Esophagus muscularis mucosa (tissue), 4 donors: ENCODE measurements at places on chromosomes 3 and 15. TPM values are rescaled to one million over a fixed set of nuclear protein-coding genes. Genes with fewer than 3 reads are reported as not detected.
A peak's percentile ranks its signal among the peaks of the same experiment; 100 is the strongest.

AMOTL2 gene
- 111 TPM for total RNA-seq

C15orf62 gene
- total RNA-seq, result under 0.01 TPM

FHIT gene
- total RNA-seq, result 4.6 TPM

ALDH1A2 gene
- 13.3 TPM for total RNA-seq

CKMT1B gene
- total RNA-seq, result 0.42 TPM

C3orf85 gene
- not detected for total RNA-seq

OR5K2 gene
- total RNA-seq, result not detected

TBC1D2B gene
- total RNA-seq, result 58.8 TPM

TUSC7 gene
- total RNA-seq, result not detected

OR5K4 gene
- not detected for total RNA-seq

BCHE gene
- total RNA-seq, result 71.8 TPM

LTK gene
- 2.4 TPM for total RNA-seq

PIF1 gene
- total RNA-seq, result 4.4 TPM

A4GNT gene
- not detected for total RNA-seq

- H3K36me3 ChIP-seq, result no peaks in the 10 kb centered on the region
- H3K27me3 ChIP-seq, result no peaks in the 10 kb centered on the region
- no peak overlapping the region for H3K27ac ChIP-seq
- no peak overlapping the region for H3K4me3 ChIP-seq
- DNase-seq, result no peak
Observed at GRCh38 chr15:35288580-35288979, 203.5 kb upstream of the NANOGP8 start.

- H3K4me1 ChIP-seq, result peaks cover 34% of the 10 kb centered on the region
- peak overlapping the region; percentile 79 for H3K4me3 ChIP-seq
- peak overlapping the region; percentile 95 for H3K27ac ChIP-seq
- DNase-seq, result no peak
- H3K27me3 ChIP-seq, result no peaks in the 10 kb centered on the region
Observed at GRCh38 chr15:37095770-37096557, 4.4 kb downstream of the MEIS2 start.

GRCh38 chr3:124584552-124585391 is 145.5 kb upstream of the UMPS start:
- H3K4me1 ChIP-seq, result peaks cover 18% of the 10 kb centered on the region
- no peaks in the 10 kb centered on the region for H3K27me3 ChIP-seq
- H3K36me3 ChIP-seq, result no peaks in the 10 kb centered on the region
- H3K4me3 ChIP-seq, result peak overlapping the region; percentile 53

GRCh38 chr3:104436506-104436905 is 930.2 kb upstream of the ALCAM start:
- H3K27ac ChIP-seq, result no peak overlapping the region
- no peaks in the 10 kb centered on the region for H3K27me3 ChIP-seq
- H3K4me1 ChIP-seq, result peaks cover 9% of the 10 kb centered on the region
- no peaks in the 10 kb centered on the region for H3K36me3 ChIP-seq
- DNase-seq, result no peak

- H3K4me1 ChIP-seq, result peaks cover 79% of the 10 kb centered on the region
- H3K36me3 ChIP-seq, result no peaks in the 10 kb centered on the region
- DNase-seq, result no peak
- H3K27me3 ChIP-seq, result no peaks in the 10 kb centered on the region
- peak overlapping the region; percentile 81 for H3K4me3 ChIP-seq
Observed at GRCh38 chr3:50238549-50239026, 2.6 kb downstream of the GNAI2 start.

GRCh38 chr15:100733101-100733842 is 130.9 kb downstream of the ASB7 start:
- DNase-seq, result peak; percentile 77
- H3K4me3 ChIP-seq, result no peak overlapping the region
- peaks cover 6% of the 10 kb centered on the region for H3K4me1 ChIP-seq

DNA sequence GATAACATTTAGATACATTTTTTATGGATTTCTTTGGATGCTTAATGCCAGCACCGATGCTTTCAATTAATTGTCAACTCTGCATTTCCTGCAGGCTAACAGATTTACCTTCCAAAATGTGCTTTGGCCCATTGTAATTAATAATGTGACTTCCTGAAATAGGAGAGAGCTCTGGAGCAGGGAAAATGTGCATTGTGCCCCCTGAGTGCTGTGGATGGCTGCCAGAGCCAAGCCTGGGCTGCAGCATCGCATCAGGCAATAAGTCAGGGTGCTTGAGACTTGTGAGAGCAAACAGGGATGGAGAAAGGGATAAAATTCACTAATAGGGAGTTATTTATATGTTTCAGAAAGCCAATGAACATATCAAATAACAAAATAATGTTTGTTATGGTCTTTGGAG is 133.8 kb downstream of the MOBP start:
- H3K27me3 ChIP-seq, result no peaks in the 10 kb centered on the region
- H3K27ac ChIP-seq, result no peak overlapping the region
- H3K36me3 ChIP-seq, result no peaks in the 10 kb centered on the region
- DNase-seq, result no peak
- H3K4me3 ChIP-seq, result no peak overlapping the region

DNA sequence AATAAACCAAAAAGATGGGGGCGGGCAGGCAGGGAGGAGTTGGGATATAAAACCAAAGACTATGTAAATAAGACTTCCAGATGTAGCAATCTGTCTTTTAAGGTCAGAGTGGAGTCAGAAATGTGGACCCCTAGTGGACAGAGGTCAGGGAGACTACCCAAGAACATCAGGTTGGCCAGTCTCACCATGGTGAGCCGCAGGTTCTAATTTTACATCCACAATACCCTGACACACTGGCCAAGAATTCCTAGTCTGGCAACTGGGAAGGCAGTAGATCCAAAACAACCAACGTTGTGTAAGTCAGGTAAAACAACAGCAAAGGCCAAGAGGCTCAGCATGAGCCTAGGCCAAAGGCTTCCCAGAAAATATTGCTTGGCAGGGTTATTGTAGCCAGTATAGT is 203.4 kb downstream of the FOXP1 start:
- H3K27ac ChIP-seq, result no peak overlapping the region
- H3K27me3 ChIP-seq, result no peaks in the 10 kb centered on the region
- H3K36me3 ChIP-seq, result no peaks in the 10 kb centered on the region
- peak; percentile 47 for DNase-seq
- peaks cover 24% of the 10 kb centered on the region for H3K4me1 ChIP-seq
- H3K4me3 ChIP-seq, result no peak overlapping the region

GRCh38 chr3:138124706-138125355 is 7.4 kb downstream of the A4GNT start:
- H3K27ac ChIP-seq, result no peak overlapping the region
- no peak for DNase-seq

DNA sequence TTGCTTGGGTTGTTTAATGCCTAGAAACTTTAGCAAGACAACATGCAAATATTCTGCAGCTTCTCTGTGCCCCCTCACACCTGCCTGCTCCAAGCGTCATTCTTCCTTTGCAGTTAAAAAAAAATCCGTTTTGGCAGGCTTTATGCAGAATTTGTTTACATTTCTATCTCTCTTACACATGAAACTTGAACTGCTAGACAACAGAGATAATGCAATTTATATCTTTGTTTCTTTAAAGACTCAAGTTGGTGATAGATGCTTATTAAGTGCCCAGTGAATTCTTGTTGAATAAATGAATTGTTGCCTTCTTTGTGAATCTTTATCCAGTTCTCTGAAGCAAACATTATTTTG is 53.2 kb downstream of the CHST2 start:
- no peak for DNase-seq
- H3K27ac ChIP-seq, result no peak overlapping the region
- no peaks in the 10 kb centered on the region for H3K27me3 ChIP-seq
- no peaks in the 10 kb centered on the region for H3K36me3 ChIP-seq
- H3K4me3 ChIP-seq, result no peak overlapping the region

- no peak overlapping the region for H3K27ac ChIP-seq
- no peaks in the 10 kb centered on the region for H3K27me3 ChIP-seq
- H3K36me3 ChIP-seq, result no peaks in the 10 kb centered on the region
- no peaks in the 10 kb centered on the region for H3K4me1 ChIP-seq
Observed at GRCh38 chr3:72196377-72196929, 411.5 kb upstream of the PROK2 start.

DNA sequence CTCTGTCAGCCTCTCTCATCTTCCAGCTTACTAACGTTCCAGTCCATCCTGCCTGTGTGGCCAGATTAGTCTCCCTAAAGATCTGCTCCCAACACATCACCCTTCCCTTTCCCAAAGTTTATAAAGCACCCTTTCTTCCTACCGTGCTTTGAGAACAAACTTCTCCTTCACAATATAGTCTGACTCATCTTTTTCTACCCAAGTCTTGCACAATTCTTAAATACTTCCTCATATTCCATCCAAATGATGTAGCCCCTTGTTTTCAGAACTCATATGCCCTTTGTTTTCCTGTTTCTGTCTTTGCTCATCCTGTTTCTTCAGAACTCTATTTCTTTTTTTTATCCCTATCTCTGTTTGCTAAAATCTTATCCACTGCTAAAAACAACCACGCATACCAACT is 326.8 kb downstream of the MFSD1 start:
- H3K4me1 ChIP-seq, result no peaks in the 10 kb centered on the region
- no peaks in the 10 kb centered on the region for H3K27me3 ChIP-seq
- no peaks in the 10 kb centered on the region for H3K36me3 ChIP-seq
- no peak for DNase-seq

GRCh38 chr3:49158792-49159191 is 7.3 kb downstream of the CCDC71 start:
- H3K4me3 ChIP-seq, result no peak overlapping the region
- H3K27ac ChIP-seq, result no peak overlapping the region
- peaks cover 9% of the 10 kb centered on the region for H3K4me1 ChIP-seq
- H3K27me3 ChIP-seq, result no peaks in the 10 kb centered on the region
- no peak for DNase-seq
- H3K36me3 ChIP-seq, result peaks cover 30% of the 10 kb centered on the region

GRCh38 chr15:88191812-88192165 is 64.8 kb downstream of the NTRK3 start:
- no peaks in the 10 kb centered on the region for H3K4me1 ChIP-seq
- H3K36me3 ChIP-seq, result no peaks in the 10 kb centered on the region
- no peak overlapping the region for H3K4me3 ChIP-seq
- no peaks in the 10 kb centered on the region for H3K27me3 ChIP-seq

GRCh38 chr3:121330634-121331033 is 215.2 kb downstream of the POLQ start:
- H3K27ac ChIP-seq, result no peak overlapping the region
- H3K27me3 ChIP-seq, result no peaks in the 10 kb centered on the region
- H3K4me3 ChIP-seq, result no peak overlapping the region
- H3K36me3 ChIP-seq, result no peaks in the 10 kb centered on the region
- H3K4me1 ChIP-seq, result no peaks in the 10 kb centered on the region

GRCh38 chr3:166283840-166284239 is 446.6 kb upstream of the BCHE start:
- DNase-seq, result no peak
- no peaks in the 10 kb centered on the region for H3K36me3 ChIP-seq
- H3K4me3 ChIP-seq, result peak overlapping the region; percentile 46
- no peaks in the 10 kb centered on the region for H3K27me3 ChIP-seq

GRCh38 chr15:28098766-28099554 is at the start of gene OCA2:
Gene OCA2, minus strand, starts transcription at chr15:28099315. Its CDS starts 17,441 bp downstream, at chr15:28081874.
- H3K36me3 ChIP-seq, result no peaks in the 10 kb centered on the region
- H3K27me3 ChIP-seq, result peaks cover 28% of the 10 kb centered on the region
- peak within 1 kb of the TSS; percentile 46 for H3K4me3 ChIP-seq
- no peak for DNase-seq
- H3K4me1 ChIP-seq, result peaks cover 45% of the 10 kb centered on the region

GRCh38 chr3:114499976-114500375 is 206.1 kb downstream of the TIGIT start:
- no peaks in the 10 kb centered on the region for H3K36me3 ChIP-seq
- no peak overlapping the region for H3K4me3 ChIP-seq
- H3K27ac ChIP-seq, result no peak overlapping the region
- peaks cover 48% of the 10 kb centered on the region for H3K4me1 ChIP-seq
- no peak for DNase-seq

DNA sequence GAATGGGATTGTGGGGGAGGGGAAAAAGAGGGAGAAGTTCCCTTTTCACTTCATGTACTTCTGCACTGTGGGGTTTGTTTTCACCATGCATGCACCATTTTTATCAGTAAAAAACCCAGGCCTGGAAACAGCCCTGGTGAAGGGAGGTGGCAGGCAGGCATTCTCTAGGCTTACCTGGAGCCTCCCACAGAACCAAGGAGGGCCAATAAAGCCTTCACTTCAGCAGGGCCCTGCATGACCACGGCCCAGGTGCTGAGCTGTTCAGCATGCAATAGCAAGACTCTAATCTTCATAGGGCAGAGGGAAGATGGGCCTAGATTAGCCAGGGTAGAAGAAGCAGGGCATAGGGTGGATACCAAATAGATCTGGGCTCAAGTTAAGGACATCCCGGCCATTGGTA is 49.6 kb downstream of the SCN5A start:
- H3K4me1 ChIP-seq, result no peaks in the 10 kb centered on the region
- H3K36me3 ChIP-seq, result no peaks in the 10 kb centered on the region
- no peaks in the 10 kb centered on the region for H3K27me3 ChIP-seq
- DNase-seq, result no peak
- no peak overlapping the region for H3K4me3 ChIP-seq

- H3K27ac ChIP-seq, result peak overlapping the region; percentile 30
- peak overlapping the region; percentile 28 for H3K4me3 ChIP-seq
- no peak for DNase-seq
- no peaks in the 10 kb centered on the region for H3K27me3 ChIP-seq
- no peaks in the 10 kb centered on the region for H3K36me3 ChIP-seq
Observed at GRCh38 chr3:56775445-56775837, 26.3 kb downstream of the ARHGEF3 start.

DNA sequence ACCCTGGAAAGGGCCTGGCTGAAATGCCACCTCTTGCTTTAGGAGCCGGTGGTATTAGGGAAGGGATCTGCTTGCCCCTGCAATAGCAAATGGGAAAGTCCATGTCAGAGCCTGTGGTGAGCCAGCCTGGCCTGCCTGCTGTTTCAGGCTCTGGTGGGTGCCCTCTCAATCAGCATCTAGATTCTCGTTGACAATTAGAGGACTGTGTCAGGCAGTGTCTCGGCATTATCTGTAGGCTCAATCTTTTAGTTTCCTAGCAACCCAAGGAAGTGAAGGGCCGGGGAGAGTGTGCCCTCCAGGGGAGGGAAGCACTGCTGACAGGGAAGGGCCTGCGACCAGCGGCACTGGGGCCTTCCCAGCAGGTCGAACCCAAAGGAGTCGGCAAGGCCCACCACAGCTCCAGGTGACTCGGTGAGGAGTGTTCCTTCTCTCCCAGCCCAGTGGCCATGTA is 42.1 kb downstream of the TLE3 start:
- H3K4me3 ChIP-seq, result no peak overlapping the region
- no peak overlapping the region for H3K27ac ChIP-seq
- DNase-seq, result no peak
- peaks cover 92% of the 10 kb centered on the region for H3K36me3 ChIP-seq
- H3K27me3 ChIP-seq, result no peaks in the 10 kb centered on the region

GRCh38 chr15:88465633-88466224 is 1.5 kb downstream of the MRPL46 start:
- DNase-seq, result peak; percentile 53
- H3K4me3 ChIP-seq, result no peak overlapping the region
- peaks cover 32% of the 10 kb centered on the region for H3K36me3 ChIP-seq
- H3K27me3 ChIP-seq, result no peaks in the 10 kb centered on the region

GRCh38 chr15:63041974-63042876 is at the start of gene TPM1:
Gene TPM1, plus strand, starts transcription at chr15:63042747. Its CDS starts 83 bp downstream, at chr15:63042830.
- peak; percentile 97 for DNase-seq
- peak within 1 kb of the TSS; percentile 70 for H3K4me3 ChIP-seq
- peak within 1 kb of the TSS; percentile 97 for H3K27ac ChIP-seq
- H3K36me3 ChIP-seq, result peaks cover 40% of the 10 kb centered on the region
- H3K27me3 ChIP-seq, result peaks cover 7% of the 10 kb centered on the region
- peaks cover 34% of the 10 kb centered on the region for H3K4me1 ChIP-seq
